H1 (cell line): ENCODE measurements at places on chromosomes 11 and 22. TPM values are rescaled to one million over a fixed set of nuclear protein-coding genes. Genes with fewer than 3 reads are reported as not detected.

The TTC28 gene
- total RNA-seq = 12.6 and 13.1 TPM in 2 replicates

DNA sequence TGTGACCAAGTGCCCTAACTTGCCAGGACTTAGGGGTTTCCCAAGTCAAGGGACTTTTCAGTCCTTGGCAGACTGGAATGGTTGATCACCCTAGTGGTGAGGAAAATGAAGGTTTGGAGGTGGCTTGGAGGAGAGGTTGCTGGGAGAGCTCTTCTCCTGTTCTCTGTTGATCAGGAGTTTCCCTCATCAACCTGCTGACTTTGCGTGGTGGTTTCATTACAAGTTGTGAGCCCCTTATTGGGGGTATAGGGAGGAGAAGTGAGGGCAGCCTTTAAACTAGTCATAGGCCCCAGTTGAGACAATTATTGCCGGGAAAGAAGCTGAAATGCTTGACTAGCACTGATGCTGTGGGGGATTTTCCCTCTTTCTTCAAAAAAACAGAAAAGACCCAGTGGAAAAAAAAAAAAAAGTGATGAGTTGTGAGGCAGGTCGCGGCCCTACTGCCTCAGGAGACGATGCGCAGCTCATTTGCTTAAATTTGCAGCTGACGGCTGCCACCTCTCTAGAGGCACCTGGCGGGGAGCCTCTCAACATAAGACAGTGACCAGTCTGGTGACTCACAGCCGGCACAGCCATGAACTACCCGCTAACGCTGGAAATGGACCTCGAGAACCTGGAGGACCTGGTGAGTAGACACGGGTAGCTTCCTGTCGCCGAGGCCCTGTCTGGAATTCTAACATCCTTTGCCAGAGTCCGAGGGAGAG is at the start of gene CXCR5:
TSS of gene CXCR5 (plus strand) at position 525 of the 704 bp plus-strand sequence. CDS start at position 575, 50 bp downstream.
- H3K27me3 ChIP-seq = no peaks in the 10 kb centered on the region
- no peak within 1 kb of the TSS for H3K27ac ChIP-seq
- no peak for DNase-seq
- H3K4me1 ChIP-seq = peaks cover 8% of the 10 kb centered on the region
- H3K36me3 ChIP-seq = no peaks in the 10 kb centered on the region

GRCh38 chr11:10524471-10524870 is 16.5 kb downstream of the RNF141 start:
- no peaks in the 10 kb centered on the region for H3K27me3 ChIP-seq
- no peak overlapping the region for H3K27ac ChIP-seq
- H3K4me1 ChIP-seq = no peaks in the 10 kb centered on the region
- DNase-seq = no peak
- no peak overlapping the region for H3K4me3 ChIP-seq

GRCh38 chr11:96168623-96169022 is 174.4 kb downstream of the MAML2 start:
- H3K27me3 ChIP-seq = no peaks in the 10 kb centered on the region
- no peak for DNase-seq
- H3K4me1 ChIP-seq = peaks cover 3% of the 10 kb centered on the region; the same call in 1 of the 2 replicates
- no peak overlapping the region for H3K4me3 ChIP-seq
- no peak overlapping the region for H3K27ac ChIP-seq

The MS4A4A gene
- not detected in 2 replicates for total RNA-seq

DNA sequence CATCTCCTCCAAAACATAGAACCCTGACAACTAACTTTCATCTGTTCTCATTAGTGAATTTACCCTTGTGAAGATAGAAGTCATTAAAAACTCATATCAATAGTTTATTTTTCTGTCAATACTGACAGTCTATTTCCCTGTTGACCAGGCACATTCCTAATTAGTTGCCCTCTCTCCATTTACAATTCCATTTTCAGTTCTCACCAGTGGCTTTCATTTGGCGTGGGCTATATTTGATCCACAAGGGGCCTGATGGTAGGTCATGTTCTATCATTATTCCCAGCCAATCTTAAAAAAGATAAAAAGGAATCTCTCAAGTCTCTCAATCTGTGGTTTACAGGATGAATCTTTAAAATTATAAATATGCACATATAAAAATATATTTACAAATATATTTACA is 3.9 kb upstream of the AKIP1 start:
- no peaks in the 10 kb centered on the region for H3K36me3 ChIP-seq
- no peak overlapping the region for H3K4me3 ChIP-seq
- H3K27ac ChIP-seq = no peak overlapping the region
- peaks cover 4% of the 10 kb centered on the region; the same call in 1 of the 2 replicates for H3K27me3 ChIP-seq
- no peak for DNase-seq
- H3K4me1 ChIP-seq = no peaks in the 10 kb centered on the region; the same call in 1 of the 2 replicates

GRCh38 chr11:44376423-44376822 is 66.5 kb upstream of the ALX4 start:
- H3K4me1 ChIP-seq = no peaks in the 10 kb centered on the region
- no peaks in the 10 kb centered on the region for H3K36me3 ChIP-seq
- no peak overlapping the region for H3K4me3 ChIP-seq
- DNase-seq = no peak
- H3K27me3 ChIP-seq = no peaks in the 10 kb centered on the region; the same call in none of the 2 replicates
- no peak overlapping the region for H3K27ac ChIP-seq

DNA sequence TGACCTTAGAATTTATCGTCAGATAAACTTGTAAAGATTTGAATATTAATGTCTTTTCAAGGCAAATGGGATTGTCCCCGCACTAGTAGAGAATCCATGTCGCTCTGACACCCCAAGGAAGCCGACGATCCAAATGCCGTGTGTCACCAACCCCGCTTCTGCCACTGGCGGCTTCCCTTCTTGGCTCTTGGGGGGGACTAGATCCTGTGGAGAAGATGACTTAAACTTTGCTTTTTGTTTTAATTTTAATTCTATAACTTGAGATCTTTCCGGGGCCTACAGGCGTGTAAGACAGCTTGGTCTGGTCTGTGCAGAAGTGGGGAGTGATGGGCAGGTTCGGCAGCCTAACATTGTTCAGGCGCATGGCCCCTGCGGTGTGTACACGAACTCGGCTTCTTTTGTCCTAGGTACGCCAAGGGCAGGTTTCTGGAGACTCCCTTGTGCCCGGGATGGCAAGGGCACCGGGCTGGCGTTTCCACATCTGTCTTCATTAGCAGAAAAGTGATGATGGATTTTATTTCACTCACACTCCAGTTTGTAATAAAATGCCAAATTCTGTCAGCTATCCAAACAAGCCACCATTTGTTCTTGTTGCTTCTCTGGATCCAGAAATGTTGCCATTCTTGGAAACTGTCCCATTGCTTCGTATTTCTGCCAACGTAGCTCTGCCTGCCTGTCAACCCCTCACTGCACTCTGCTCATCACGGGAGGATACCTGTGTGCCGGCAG is 6.7 kb downstream of the YDJC start:
- DNase-seq = no peak
- no peaks in the 10 kb centered on the region for H3K27me3 ChIP-seq
- no peaks in the 10 kb centered on the region; the same call in 1 of the 2 replicates for H3K4me1 ChIP-seq
- no peak overlapping the region for H3K4me3 ChIP-seq
- H3K27ac ChIP-seq = no peak overlapping the region

- no peaks in the 10 kb centered on the region for H3K36me3 ChIP-seq
- H3K4me1 ChIP-seq = no peaks in the 10 kb centered on the region; the same call in 1 of the 2 replicates
- no peak overlapping the region for H3K27ac ChIP-seq
- DNase-seq = no peak
- no peaks in the 10 kb centered on the region for H3K27me3 ChIP-seq
- H3K4me3 ChIP-seq = no peak overlapping the region
Measured at GRCh38 chr11:32044158-32044863, 46.6 kb upstream of the RCN1 start.

DNA sequence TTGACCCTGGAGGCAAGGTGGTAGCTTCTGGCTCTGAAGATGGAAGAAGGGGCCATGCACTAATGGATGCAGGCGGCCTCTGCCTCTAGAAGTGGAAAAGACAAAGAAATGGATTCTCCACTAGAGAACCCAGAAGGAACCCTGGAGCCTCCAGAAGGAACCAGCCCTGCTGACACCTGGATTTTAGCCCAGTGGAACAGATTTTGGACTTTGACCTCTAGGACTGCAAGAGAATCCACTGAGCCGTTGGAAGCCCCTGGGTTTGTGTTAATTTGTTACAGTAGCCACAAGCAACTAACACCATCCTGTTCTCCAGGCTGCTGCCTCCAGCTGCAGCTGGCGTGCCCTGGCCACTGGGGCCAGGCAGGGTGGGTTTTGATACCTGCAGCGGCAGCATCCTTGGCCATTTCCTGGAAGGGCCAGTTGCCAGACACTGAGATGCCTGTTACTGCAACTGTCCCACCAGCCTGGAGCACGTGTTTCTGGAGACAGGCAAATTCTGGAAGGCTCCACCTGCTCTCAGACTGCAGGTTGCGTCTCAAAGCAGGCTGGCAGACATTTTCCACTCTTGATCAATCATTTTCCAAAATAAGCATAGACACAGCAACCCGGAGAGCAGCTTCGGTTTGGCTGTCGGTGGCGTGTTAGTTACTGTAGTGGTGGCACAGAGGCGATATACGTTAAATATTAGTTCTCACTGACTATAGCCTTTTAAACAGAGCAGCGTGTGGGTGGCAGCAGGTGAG is 76.8 kb upstream of the PARVG start:
- peaks cover 14% of the 10 kb centered on the region for H3K4me1 ChIP-seq
- no peak for DNase-seq
- no peaks in the 10 kb centered on the region for H3K36me3 ChIP-seq
- no peak overlapping the region for H3K4me3 ChIP-seq

DNA sequence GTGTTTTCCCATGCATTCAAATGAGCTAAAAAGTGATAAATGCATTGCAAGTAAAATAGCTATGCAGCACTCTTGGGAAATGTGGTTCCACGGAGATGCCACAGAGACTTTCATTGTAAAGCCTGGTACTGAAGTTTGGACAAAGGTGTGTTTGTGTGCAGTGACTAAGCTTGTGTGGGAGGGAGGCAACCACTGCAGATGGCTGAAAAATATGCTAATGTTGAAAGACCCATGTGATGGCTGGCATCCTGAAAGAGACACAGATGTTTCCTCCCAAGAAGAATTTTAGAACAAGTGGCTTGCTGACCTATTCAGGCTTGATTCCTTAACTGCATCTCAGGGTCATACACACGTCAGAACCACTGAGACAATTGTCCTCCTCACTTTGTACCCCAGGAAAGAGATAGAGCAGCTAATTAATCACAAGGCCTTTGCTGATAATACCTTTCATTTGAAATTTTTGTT is 73.8 kb downstream of the FAM76B start:
- DNase-seq = no peak
- no peaks in the 10 kb centered on the region for H3K4me1 ChIP-seq
- H3K36me3 ChIP-seq = no peaks in the 10 kb centered on the region

- H3K4me1 ChIP-seq = no peaks in the 10 kb centered on the region
- DNase-seq = peak; percentile 89
- no peak overlapping the region for H3K4me3 ChIP-seq
- no peak overlapping the region for H3K27ac ChIP-seq
Measured at GRCh38 chr22:22877523-22878210, 9.9 kb upstream of the IGLL5 start.

- no peaks in the 10 kb centered on the region for H3K36me3 ChIP-seq
- DNase-seq = no peak
- no peak overlapping the region for H3K4me3 ChIP-seq
- H3K27ac ChIP-seq = no peak overlapping the region
- no peaks in the 10 kb centered on the region for H3K4me1 ChIP-seq
Measured at GRCh38 chr22:37314315-37315074, 32.2 kb downstream of the CYTH4 start.

GRCh38 chr11:102850973-102851745 is 7.8 kb upstream of the MMP3 start:
- no peak overlapping the region for H3K27ac ChIP-seq
- no peaks in the 10 kb centered on the region for H3K4me1 ChIP-seq
- H3K4me3 ChIP-seq = no peak overlapping the region
- no peaks in the 10 kb centered on the region for H3K27me3 ChIP-seq
- DNase-seq = no peak
- H3K36me3 ChIP-seq = no peaks in the 10 kb centered on the region

DNA sequence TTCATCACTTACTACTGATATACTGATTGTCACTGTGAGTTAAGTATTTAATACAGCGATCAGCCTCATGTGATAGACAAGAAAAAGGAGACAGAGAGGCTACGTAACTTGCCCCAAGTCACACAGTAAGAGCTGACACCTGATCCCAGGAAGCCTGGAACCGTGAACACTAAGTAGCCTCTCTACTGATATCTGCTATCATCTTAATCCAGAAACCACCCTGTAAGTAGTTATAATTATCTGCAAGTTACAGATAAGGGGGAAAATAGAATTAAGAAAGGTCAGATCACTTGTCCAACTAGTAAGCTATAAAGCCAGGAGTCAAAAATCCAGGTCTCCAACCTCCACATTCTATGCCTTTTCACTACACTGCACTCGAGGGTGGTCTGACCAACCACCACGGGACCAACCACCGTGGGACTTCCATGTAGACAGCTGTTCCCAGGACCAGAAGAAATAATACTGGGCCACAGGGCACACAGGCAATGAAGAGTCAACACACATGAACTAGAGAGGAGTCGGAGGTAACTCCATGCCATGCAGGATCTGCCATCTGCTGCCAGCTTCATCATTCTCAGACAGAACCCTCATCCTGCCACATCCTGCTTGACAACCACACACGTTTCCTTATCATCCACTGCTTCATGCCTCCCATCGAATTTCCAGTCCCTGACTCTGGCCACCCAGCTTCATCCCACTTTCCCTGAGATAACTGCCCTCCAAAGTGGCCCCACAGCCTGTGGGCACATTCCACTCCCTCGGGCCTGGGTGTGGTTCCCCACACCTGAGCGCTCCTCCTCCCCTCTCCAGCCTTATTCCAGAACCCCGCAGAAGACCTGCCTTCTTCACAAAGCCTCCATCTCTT is 58.6 kb downstream of the MICAL3 start:
- no peaks in the 10 kb centered on the region for H3K36me3 ChIP-seq
- no peaks in the 10 kb centered on the region; the same call in 1 of the 2 replicates for H3K4me1 ChIP-seq
- H3K4me3 ChIP-seq = no peak overlapping the region
- H3K27me3 ChIP-seq = no peaks in the 10 kb centered on the region
- H3K27ac ChIP-seq = no peak overlapping the region

DNA sequence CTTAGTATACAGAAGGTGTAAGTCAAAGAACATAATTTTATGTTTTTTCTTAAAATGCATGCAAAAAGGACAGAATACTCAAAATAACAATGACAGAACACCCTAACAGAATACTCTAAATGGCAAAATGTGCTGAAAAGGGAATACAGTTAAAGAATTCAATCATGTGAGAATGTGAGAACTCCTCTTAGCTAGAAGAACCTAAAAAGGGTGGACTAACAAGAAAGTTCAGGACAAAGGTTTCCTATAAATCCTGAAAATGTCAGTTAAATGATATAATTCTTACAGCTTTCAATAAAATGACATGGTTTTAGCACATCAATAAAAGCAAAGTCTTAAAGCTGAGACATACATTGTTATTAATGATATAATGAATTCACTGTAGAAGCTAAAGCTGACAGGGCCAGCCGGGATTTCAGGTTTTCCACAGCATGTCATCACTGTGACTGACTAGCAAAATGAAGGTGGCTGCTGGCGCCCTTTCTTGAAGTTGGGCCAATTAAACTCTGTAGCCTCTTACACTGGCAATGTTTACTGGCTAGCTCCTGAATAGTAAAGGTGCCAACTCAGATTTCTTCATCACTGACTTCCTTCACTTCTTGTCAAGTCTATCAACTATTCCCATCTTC is 244.4 kb downstream of the TTC28 start:
- no peaks in the 10 kb centered on the region for H3K4me1 ChIP-seq
- no peaks in the 10 kb centered on the region for H3K36me3 ChIP-seq
- H3K27ac ChIP-seq = no peak overlapping the region
- H3K27me3 ChIP-seq = no peaks in the 10 kb centered on the region
- DNase-seq = no peak
